ENCODE measurements at places on chromosomes 6 and 20. TPM values are rescaled to one million over a fixed set of nuclear protein-coding genes. Genes with fewer than 3 reads are reported as not detected.

GRCh38 chr20:47466213-47466612 lies 35.5 kb upstream of the NCOA3 start:
- DNase-seq: no peak

- DNase-seq: no peak
Observed at GRCh38 chr6:13528777-13529343, 41.5 kb upstream of the GFOD1 start.

DNA sequence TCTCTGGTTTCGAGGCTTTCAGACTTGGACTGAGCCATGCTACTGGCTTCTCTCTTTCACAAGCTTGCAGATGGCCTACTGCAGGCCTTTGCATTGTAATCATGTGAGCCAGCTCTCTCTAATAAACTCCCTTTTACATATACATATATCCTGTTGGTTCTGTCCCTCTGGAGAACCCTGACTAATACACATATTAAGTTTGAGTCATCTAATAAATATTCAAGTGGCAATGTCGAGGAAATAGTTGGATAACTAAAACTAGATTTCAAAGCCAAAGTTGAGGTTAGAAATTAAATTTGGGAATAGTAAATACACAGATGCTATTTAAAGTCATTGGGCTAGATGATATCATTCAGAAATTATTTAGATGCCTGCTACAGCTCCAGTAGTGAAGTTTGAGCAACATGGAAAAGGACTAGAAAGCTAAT lies 1343.4 kb downstream of the GRIK2 start:
- peak; percentile 83 for DNase-seq

GRCh38 chr6:169722362-169723199 lies 1.7 kb downstream of the PHF10 start:
- DNase-seq: peak; percentile 27

- no peak for DNase-seq
Observed at GRCh38 chr20:50284811-50285375, 94.3 kb downstream of the CEBPB start.

- DNase-seq: no peak
Observed at GRCh38 chr6:126199466-126199865, 140.4 kb upstream of the CENPW start.

- DNase-seq: no peak
Observed at GRCh38 chr6:163289447-163289846, 125.1 kb upstream of the QKI start.

DEFB127 gene
- not detected for polyA plus RNA-seq

GRCh38 chr6:133309579-133309978 lies 68.4 kb downstream of the EYA4 start:
- no peak for DNase-seq

DNA sequence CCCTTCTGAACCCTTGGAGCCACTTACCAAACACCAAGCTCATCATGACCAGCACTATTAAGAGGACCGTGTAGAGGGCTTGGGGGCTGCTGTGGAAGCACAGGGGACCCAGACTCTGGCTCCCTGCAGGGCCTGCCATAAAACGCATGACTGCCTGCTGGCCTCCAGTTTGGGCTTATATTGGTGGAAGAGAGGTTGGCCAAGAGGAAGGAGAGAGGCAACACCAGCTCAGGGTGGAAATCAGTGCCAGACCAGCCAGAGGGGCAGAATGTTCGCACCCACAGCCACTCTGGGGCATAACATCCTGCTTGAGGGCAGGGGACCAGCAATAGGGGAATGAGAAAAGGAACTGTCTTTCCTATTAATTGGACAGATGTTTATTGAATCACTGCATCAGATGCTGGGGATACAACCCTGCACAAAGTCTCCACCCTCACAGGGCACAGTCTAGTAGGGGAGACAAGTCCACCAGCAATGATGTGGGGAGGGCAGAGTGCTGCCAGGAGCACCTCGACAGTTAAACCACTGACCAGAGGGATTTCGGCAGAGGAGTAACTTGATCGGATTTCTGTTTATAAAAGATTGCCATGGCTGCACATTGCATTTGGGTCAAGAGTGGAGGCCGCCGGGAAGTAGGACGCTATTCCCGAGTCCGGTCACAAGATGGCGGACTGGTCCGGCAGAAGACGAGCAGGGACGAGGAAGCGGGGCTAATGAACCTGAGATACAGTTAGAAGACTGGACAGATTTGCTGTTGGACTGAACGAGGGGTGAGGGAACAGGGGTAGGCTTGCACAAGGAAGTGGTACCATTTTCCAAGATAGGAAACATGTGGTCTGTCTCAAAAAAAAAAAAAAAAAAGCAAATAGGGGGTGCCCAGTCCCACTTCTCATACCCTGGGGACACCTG lies at the start of gene LY6G5C:
Gene LY6G5C, minus strand, starts transcription at position 842 of the 909 bp plus-strand sequence. Its CDS starts 694 bp downstream, at position 148.
- peak; percentile 95 for DNase-seq

DNA sequence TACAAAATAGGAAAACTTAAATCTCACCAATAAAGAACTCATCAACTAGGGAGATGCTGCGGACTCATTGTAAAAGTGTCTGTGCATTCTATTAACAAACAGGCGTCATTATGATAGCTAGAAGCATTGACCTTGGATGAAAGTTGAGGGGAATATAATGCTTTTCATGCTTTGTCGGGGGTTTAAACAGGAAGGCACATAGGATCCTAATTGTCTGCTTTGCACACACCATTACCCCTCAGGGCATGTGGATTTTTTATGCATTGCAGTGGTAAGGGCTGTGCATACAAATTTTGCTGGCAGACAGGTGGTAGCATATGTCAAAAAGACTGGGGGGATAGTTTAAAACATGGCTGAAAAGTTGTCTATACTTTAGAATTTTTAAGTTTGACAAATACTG lies 447.9 kb upstream of the PLCB4 start:
- no peak for DNase-seq

DNA sequence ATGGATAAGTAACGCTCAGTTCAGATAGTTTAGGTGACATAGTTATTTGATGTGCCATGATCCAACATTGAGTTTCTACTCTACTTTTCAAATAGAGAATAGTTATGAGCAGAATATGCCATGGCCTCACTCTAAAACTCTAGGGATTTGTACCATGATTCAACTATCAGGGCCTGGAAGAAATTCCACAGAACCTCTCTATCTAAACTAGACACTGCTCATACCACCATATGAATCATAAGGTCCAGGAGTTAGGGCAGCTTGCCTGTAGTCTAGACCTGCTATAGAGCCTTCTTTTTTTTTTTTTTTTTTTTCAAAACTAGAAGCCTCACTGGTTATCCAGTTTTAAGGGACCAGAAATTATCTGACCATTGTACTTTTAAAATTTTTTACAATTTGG lies 571.8 kb upstream of the IMPG1 start:
- DNase-seq: no peak

MKKS gene
- polyA plus RNA-seq: 20.0 TPM

- DNase-seq: no peak
Observed at GRCh38 chr20:34876406-34877282, at the start of gene ACSS2. TSS of gene ACSS2 (plus strand) at chr20:34876612. CDS start at chr20:34876646, 34 bp downstream.

DNA sequence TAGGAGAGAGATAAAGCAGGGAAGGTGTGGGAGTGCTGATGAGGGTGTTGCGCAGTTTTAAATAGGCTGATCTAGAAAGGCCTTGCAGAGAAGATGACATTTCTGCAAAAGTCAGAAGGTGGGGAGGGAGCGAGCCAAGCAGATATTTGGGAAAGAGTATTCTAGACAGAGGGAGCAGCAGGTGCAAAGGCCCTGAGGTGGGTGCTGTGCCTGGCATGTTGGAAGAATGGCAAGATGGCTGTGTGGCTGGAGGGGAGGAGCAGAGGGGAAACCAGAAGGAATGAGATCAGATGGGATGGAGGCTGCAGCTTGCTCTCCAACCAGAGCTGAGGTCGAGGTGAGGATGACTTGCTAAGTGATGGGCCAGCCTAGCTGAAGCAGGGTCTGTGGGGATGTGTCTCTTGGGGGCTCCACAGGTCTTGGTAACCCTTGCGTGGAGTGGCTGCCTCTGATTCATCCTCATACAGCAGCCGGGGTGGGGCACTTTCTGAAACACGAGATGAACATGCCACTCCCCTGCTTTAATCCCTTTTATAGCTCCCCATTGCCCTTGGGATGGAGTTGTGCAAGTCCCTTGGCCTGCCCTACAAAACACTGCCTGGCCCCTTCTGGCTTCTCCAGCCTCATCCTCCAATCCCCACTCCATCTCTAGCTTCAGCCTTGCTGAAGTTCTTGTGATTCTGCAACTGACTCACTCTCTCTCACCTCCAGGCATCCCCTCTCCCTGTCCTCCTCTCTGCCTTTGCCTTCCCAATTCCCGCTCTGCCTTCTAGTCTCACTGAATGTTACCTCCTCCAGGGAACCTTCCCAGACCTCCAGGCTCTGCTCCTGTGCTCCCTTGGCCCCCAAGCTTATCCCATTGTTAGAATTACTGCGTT lies 94.1 kb downstream of the CDH22 start:
- DNase-seq: no peak

GRCh38 chr6:160253714-160254113 lies 4.9 kb downstream of the SLC22A2 start:
- DNase-seq: no peak

DNA sequence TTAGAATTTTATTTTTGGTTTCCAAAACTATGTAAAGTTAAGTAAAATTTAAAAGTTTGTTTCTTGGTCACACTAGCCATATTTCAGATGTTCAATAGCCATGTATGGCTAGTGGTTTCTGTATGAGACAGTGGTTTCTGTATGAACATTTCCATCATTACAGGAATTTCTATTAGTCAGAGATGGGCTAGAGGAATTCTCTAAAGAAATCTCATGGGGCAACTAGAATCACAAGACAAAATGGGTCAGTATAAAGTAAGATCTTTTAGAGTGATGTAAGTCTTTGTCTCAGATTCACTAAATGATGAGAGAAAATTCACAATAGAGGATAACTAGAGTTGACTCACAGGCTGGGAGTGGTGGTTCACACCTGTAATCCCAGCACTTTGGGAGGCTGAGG lies 149.0 kb downstream of the FUT9 start:
- DNase-seq: no peak

- no peak for DNase-seq
Observed at GRCh38 chr20:53427951-53428350, 165.7 kb downstream of the ZNF217 start.

- no peak for DNase-seq
Observed at GRCh38 chr6:45685076-45685475, 307.3 kb upstream of the SUPT3H start.

GRCh38 chr6:89199579-89199978 lies 17.6 kb downstream of the GABRR1 start:
- DNase-seq: no peak

MLN gene
- not detected for polyA plus RNA-seq

DNA sequence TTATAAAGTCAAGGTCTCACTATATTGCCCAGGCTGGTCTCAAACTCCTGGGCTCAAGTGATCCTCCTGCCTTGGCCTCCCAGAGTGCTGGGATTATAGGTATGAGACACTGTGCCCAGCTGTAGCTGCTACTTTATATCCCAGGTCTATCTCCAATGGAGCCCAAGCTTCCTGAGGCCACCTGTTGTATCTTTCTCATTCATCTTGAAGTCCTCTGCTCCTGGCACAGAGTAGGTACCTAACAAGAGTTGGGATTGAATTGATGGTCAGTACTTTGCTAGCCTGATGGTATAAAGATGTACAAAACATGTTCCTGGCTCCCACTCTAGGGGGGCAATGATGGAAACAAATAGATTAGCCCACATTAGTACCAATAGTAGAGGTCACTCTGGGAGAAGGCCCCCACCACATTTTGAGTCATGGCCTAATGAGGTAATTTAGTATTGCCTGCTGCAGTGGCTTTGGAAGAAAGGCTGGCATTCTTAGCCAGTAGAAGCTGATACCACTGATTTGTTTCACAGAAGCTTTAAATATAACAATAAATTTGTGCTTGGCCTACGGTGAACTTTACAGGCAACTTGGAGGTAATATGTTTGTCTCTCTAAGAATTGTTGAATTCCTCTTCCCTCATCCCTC lies 5.4 kb downstream of the PTPN1 start:
- no peak for DNase-seq

DNA sequence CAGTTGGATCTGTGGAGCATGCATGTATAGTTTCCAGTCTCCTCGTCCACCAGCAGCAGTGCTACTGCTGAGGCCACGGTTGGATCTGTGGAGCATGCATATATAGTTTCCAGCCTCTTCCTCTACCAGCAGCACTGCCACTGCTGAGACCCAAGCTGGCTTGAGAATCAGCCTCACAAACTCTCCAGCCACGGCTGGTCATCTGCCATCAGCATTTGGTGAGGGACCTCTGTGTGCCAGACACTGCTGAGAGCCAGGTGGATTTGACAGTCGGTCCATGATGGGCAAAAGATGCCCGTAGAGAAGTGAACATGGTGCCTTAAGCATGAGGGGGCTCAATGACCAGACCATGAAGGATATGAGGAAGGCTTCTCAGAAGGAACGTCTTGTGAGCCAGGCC lies 46.4 kb downstream of the SLC9A8 start:
- DNase-seq: no peak

CDS2 gene
- 19.8 TPM for polyA plus RNA-seq

GRCh38 chr6:15363523-15364400 lies 117.9 kb downstream of the JARID2 start:
- DNase-seq: no peak

GSTA2 gene
- polyA plus RNA-seq: not detected

DNA sequence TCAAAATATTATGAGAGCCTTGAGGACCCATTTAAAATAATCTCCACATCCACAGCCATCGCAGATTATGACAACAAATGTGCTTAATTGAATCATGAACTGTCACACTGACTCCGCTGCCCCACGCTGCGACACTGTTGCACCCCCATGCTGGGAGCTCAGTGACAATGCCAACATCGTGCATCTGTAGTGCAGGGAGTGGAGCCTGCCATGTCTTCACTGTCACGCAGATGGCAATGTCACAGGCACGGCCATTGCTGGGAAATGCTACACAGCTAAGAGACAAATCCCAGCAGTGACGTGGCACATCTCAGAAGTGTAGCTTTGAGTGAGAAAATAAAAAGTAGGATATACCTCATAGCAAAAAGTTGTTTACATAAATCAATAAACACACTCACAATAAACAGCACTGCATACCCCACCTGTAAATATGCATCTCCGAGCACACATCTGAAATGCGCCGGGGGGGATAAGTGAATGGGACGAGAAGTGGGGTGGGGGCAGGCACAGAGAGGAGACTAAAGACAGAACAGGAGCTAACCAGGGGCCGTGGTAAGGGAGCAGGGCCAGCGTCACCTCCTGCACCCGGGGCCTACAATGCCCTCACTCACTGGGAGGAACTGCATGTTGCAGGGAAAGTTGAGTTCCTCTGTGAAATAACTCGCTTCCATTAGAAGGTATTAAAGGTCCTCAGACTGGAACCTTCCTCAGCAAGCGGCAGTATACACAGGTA lies 349.9 kb downstream of the THBS2 start:
- no peak for DNase-seq

DNA sequence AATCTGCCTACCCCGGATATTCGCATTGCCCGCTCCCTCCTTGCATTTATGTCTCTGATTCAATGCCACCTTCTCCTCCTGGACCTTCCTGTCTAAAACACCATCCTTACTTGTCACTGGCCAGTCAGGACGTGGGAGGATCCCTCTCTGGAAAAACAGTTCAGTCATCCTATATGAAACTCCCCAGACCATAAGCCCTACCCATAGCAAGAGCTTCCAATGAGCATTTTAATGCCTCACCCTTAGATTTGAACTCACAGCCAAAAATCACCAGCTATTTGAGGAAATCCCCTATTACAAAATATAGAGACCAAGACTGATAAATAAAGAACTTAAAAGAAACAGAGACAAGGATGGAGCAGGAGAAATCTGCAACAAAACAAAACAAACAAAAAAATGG lies 86.4 kb downstream of the SHLD1 start:
- no peak for DNase-seq

CD93 gene
- polyA plus RNA-seq: 54.4 TPM

Data from muscle of back (tissue), 13 donors.